ENCODE measurements at places on chromosomes 1 and 21. TPM values are rescaled to one million over a fixed set of nuclear protein-coding genes. Genes with fewer than 3 reads are reported as not detected.

DNA sequence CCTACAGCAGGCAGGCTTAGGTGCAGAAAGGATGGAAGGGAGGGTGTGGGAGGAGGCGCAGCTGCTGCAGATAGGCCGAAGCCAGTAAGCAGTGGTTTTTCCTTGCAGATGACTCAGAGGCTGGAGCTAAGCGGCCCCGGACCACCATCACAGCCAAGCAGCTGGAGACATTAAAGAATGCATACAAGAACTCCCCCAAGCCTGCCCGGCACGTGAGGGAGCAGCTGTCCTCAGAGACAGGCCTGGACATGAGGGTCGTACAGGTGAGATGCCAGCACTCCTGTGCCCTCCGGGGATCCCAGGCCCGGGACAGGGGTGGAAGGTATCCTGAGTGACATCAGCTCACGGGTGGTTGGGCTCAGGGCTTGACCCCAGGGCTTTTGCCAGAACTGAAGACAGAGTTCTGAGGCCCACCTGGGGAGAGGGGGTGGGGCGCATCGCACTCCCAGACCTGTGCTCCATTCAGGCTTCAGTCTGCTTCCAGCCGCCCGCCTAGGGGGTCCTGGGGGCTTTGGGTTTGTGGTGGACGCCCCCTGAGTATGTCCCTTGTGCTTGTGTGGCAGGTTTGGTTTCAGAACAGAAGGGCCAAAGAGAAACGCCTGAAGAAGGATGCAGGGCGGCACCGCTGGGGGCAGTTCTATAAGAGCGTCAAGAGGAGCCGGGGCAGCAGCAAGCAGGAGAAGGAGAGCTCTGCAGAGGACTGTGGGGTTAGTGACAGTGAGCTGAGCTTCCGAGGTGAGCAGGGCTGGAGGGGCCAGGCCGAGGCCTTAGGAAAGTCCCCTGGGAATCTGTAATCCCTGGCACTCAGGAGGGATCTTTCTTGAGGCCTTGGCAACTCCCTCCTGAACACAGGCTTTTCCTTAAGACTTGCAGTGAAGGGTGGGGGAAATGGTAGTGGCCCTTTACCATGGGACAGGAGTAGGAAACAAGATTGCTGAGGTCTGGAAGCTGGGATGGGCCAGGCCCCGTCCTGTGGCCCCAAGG lies 41.5 kb downstream of the LHX4 start:
- peaks cover 9% of the 10 kb centered on the region for H3K4me1 ChIP-seq
- peaks cover 27% of the 10 kb centered on the region for H3K36me3 ChIP-seq
- peak overlapping the region; percentile 30 for H3K27ac ChIP-seq
- H3K27me3 ChIP-seq, result no peaks in the 10 kb centered on the region
- H3K4me3 ChIP-seq, result no peak overlapping the region

- no peak overlapping the region for H3K4me3 ChIP-seq
- no peak for DNase-seq
- H3K36me3 ChIP-seq, result no peaks in the 10 kb centered on the region
- no peaks in the 10 kb centered on the region for H3K27me3 ChIP-seq
These were observed 101.1 kb upstream of the ZC3H11B start for GRCh38 chr1:219713981-219714381.

The KRTAP13-1 gene
- not detected for total RNA-seq

DNA sequence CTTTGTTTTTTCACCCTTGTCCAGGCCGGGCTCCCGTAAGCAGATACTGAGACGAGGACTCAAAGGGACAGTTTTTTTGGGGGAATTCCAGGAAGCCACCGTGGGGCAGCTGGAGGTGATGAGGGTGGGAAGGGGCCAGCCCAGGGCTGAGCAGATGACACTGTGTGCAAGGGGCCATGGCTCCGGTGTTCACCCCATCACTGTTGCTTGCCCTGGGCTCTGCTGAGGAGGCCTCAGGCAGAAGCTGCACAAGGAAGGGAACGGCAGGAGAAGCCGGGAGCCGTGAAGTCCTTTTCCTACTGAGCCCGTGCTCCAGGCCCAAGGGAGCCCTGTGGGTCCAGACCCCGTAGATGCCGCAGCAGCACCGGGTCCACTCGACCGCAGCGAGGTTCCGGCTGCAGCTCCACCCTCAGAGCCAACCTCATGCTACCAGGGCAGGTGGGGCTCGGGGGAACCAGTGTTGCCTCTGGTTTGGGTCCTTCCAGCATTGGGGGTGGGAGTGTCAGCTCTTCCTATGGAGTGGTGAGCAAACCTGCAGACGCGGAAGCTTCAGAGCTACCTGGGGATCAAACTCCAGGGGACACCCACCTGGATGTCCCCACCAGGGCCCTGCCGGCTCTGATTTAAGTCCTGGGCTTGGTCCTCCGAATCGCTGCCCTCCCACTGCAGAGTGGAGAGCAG lies 4.3 kb upstream of the CALML6 start:
- peaks cover 3% of the 10 kb centered on the region for H3K27me3 ChIP-seq
- H3K36me3 ChIP-seq, result no peaks in the 10 kb centered on the region
- H3K27ac ChIP-seq, result no peak overlapping the region
- peaks cover 4% of the 10 kb centered on the region for H3K4me1 ChIP-seq

DNA sequence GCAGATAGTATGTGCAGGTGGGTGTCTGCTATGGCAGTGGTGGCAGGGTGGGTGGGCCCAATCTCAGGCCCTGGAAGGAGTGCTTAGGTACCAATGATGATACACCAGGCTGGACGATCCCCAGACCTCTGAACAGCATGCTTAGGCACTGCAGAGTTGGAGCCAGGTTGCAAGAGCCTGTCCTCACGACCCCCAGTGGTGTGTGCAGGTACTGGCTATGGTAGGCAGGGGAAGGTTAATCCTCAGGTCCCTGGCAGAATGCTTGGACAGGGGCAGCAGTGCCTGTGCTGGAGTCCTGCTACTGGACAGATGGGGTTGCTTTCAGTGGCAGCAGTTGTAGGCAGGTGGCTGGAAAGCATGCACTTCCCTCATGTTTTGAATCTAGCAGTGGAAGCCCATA lies 100.5 kb upstream of the NEK7 start:
- no peaks in the 10 kb centered on the region for H3K4me1 ChIP-seq
- H3K27ac ChIP-seq, result no peak overlapping the region
- H3K27me3 ChIP-seq, result no peaks in the 10 kb centered on the region

GRCh38 chr1:67407498-67407897 lies 22.7 kb downstream of the SERBP1 start:
- H3K4me1 ChIP-seq, result peaks cover 3% of the 10 kb centered on the region
- H3K36me3 ChIP-seq, result peaks cover 6% of the 10 kb centered on the region
- no peak overlapping the region for H3K4me3 ChIP-seq
- no peaks in the 10 kb centered on the region for H3K27me3 ChIP-seq
- H3K27ac ChIP-seq, result no peak overlapping the region

DNA sequence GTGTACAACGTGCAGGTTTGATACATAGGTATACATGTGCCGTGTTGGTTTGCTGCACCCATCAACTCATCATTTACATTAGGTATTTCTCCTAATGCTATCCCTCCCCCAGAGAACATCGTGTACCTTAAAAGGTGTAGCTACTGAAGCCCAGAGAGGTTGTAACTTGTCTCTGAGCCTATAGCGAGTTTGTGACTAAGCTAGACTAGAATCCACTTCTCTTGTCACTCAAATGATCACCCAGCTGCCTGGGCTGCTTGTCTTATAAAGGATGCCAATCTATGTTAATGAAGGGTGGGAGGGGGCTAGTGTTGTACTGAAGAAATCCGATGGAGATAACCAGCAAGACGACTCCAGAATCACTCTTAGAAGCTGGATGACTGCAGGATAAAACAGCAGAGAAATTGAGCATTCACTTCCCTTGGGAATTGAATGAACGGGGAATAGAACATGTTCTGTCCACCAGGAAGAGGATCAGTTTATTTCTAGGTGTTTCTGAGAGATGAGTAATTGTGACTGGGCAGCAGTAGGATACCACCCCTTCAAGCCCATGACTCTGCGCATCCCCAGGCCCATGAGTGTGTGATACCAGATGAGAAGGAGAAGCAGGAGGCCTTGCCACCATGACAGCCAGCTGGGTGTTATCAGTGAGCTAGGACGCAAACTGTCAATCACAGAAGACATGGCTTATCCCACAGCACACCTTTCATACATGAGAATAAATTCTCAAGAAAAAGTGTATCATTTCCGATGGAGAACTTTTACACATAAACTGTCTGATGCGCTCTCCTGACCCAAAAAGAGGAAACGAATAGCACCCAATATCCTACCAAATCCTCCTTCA lies 390.4 kb downstream of the NTNG1 start:
- no peak for DNase-seq
- H3K4me3 ChIP-seq, result no peak overlapping the region
- no peaks in the 10 kb centered on the region for H3K4me1 ChIP-seq
- no peak overlapping the region for H3K27ac ChIP-seq
- H3K36me3 ChIP-seq, result no peaks in the 10 kb centered on the region
- H3K27me3 ChIP-seq, result no peaks in the 10 kb centered on the region

The C1QA gene
- not detected for total RNA-seq

DNA sequence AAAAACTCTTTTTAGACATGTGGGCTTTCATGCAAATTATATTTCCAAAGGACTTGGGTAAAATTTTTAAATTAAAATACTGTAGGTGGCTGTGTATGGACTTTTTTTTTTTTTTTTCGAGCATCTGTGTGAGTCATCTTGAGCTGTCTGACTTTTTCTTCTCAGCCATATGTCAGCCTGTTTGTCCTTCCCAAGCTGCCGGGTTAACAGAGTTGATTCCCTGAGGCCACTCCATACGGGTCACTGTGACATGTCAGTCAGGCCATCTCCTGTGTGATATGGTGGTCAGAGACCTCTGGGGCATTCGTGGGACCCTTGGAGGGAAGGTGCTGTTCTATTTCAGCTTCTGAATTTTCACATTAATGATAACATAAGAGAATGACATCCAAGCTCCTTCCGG lies 148.3 kb downstream of the KCNJ6 start:
- H3K4me3 ChIP-seq, result no peak overlapping the region
- H3K27me3 ChIP-seq, result no peaks in the 10 kb centered on the region
- DNase-seq, result peak; percentile 61
- H3K27ac ChIP-seq, result no peak overlapping the region
- H3K4me1 ChIP-seq, result peaks cover 2% of the 10 kb centered on the region

The ERICH3 gene
- not detected for total RNA-seq

GRCh38 chr1:230425252-230426091 lies 660 bp downstream of the PGBD5 start:
- no peaks in the 10 kb centered on the region for H3K36me3 ChIP-seq
- H3K4me3 ChIP-seq, result peak overlapping the region; percentile 39
- no peak overlapping the region for H3K27ac ChIP-seq
- no peak for DNase-seq

DNA sequence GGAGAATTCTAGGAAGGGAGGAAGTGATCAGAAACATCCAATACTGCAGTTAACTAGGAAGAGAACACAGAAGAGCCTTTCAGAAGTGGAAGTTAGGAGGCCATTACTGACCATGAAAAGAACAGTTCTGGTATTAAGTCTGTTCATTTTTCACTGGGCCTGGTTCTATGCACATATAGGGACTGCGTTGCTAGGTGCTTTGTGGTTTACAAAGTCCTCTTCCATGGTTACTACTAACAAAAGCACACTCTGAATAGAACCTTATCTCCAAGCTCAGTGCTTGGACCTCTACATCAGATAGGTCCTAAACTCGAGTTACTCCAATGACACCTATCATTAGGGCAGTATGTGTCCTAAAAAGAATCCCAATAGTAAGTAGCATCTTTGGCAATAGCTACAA lies 75.4 kb downstream of the RPAP2 start:
- H3K4me3 ChIP-seq, result no peak overlapping the region
- no peak overlapping the region for H3K27ac ChIP-seq
- no peaks in the 10 kb centered on the region for H3K27me3 ChIP-seq
- no peaks in the 10 kb centered on the region for H3K36me3 ChIP-seq

DNA sequence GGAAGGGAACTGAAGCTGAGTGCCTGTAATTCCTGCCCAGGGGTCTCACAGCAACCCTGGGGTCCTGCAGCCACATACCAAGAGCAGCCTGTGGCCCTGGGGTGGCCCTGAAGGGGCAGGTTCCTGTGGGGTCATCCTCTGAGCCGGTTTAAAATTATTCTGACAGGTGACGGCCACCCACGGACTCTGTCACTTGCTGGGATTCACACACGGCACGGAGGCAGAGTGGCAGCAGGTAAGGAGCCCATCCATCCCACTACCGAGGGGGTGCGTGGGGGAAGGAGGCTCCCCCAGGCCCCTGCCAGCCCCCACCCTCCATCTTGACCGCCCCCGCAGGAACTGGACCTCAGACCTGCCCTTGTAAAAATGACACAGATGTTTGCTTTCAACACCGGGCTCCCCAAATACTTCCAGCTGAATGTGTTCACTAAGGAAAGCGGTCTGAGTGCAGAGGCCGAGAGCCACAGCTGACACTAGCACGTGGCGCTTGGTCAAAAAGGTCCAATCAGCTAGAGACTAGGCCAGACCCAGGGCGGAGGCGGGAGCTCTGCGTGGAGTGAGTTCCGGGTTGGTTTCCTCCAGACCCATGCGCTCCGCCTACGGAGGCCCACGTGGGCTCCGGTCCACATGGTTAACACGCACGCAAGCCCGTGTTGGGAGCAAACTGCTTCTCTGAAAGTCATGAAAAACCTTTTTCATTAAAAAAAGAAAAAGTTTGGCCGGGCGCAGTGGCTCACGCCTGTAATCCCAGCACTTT lies 10.0 kb downstream of the YBEY start:
- peaks cover 11% of the 10 kb centered on the region for H3K4me1 ChIP-seq
- H3K4me3 ChIP-seq, result no peak overlapping the region
- no peaks in the 10 kb centered on the region for H3K27me3 ChIP-seq
- no peak overlapping the region for H3K27ac ChIP-seq
- DNase-seq, result peak; percentile 32

DNA sequence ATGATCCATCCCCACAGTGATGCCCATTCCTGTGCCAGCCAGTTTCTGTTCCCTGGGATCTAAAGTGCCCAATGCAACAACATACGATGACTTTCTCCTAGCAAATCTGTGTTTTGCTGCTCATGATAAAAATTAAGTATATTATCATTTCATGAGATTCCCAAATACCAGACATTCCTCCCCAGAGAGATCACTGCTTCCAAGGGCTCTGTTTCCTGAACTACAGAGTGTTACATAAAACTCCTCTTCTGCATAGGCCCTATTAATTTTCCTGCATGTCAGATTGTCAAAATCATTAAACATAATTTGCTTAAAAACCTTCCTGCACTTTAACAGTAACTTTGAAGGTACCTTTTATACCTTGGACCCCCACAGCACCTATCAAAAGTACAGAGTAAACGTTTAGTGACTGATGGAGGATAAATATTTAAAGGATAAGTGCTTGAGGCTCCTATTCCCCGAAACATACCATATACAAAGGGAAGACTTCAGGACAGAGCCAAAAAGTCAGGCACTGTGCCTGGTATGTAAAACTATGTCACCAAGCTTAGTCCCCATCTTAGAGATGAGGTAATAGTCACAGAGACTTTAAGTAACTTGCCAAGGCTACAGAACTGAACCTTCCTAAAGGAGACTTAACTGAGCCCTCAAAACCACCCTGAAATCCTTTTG lies 50.2 kb downstream of the SLC25A24 start:
- H3K4me3 ChIP-seq, result no peak overlapping the region
- DNase-seq, result peak; percentile 46
- peaks cover 5% of the 10 kb centered on the region for H3K4me1 ChIP-seq

The ARTN gene
- total RNA-seq, result not detected

DNA sequence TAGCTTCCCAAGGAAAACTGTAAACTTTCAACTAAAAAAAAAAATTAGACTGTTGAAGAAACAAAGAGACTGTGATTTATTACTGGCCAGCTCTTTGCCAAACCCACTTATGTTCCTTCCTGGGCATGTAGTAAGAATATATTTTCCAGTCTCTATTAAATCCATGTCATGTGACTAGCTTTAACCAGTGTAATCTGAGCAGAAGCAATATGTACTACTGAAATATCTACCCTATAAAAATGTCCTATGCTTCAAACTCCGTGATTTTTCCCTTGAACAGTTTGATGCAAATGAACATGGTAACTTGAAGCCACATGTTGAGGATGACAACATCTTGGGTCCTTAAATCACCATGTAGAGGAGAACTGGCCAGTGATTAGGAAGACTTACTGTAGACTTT lies 144.5 kb downstream of the NTMT2 start:
- no peak for DNase-seq
- 0 out of 2 replicates have a peak, but pooled peaks cover 1% of the 10 kb centered on the region for H3K4me1 ChIP-seq
- H3K27me3 ChIP-seq, result no peaks in the 10 kb centered on the region
- H3K4me3 ChIP-seq, result no peak overlapping the region
- no peak overlapping the region for H3K27ac ChIP-seq
- no peaks in the 10 kb centered on the region for H3K36me3 ChIP-seq
